ENCODE measurements at places on chromosomes 6 and 20.

DNA sequence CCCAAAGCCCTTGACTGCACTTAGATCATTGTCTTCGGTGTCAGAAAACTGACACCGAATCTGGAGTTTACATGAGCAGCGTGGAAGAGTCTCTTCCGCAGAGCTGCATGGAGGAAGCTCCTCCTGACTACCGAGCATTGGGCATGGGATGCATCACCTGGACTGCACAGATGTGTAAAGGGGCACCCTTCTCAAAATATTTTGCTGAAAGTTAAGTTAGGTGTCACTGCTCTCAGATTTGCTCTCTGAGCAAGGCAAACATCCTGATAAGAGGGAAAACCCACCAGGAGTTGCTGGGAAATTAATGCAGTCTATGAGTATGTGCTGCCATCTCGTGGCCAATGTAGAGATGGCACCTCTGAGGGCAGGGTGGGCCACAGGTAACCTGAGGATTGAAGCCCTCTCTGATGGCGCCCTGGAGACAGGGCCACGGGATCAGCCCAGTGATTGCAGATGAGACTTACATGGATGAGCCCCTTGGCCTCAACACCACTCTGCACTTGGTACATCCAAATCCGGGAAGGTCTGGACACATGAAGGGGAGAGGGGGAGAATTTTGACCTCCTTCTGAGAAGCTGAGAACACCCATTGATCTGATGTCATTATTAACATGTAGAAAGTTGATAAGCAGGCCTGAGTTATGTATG lies 129.9 kb downstream of the LPA start:
- DNase-seq, result peak; percentile 36

DNA sequence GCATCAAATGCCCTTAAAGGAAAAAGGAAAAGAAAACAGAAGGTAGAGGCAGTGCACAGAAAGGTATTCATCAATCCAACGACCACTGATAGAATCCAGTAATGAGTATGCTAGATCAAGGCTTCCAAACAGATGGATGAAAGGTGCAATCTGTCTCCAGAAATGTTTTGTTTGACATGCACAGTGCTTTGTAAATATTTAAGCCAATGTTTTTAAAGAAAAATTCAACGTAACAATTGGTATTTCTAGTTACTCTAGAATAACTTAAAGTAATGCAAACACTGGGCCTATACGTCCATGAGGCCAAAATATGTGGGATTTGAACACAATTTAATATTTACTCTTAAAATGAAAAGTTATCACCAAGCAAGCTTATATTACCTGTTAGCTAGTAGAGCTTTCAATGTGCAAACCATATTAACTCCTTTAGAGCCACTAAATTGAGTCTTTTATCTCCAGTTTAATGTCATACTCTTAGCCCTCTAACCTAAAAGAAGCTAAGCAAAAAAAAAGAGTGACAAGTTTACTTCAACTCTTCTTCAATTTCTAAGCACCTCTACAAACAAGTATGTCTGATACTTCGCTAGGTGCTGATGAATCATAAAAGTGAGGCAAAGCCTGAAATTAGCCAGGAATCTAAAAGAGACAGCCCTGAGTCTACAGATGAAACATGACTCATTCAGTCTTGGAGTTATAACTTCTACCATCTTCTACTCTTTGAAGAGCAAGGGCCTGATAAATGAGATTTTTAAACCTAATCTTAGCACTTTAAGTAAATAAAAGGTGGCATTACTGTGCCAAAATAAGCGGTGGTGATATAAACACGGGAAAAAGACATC lies 169.8 kb downstream of the PTPRK start:
- no peak for DNase-seq

- DNase-seq, result no peak
Measured at GRCh38 chr20:48957533-48957932, 36.0 kb downstream of the ARFGEF2 start.

- no peak for DNase-seq
Measured at GRCh38 chr20:49572857-49573256, 4.9 kb upstream of the PTGIS start.

GRCh38 chr20:17613328-17614175 lies 43.7 kb downstream of the DSTN start:
- no peak for DNase-seq

- DNase-seq, result no peak
Measured at GRCh38 chr6:49506569-49507111, 6.9 kb downstream of the GLYATL3 start.

DNA sequence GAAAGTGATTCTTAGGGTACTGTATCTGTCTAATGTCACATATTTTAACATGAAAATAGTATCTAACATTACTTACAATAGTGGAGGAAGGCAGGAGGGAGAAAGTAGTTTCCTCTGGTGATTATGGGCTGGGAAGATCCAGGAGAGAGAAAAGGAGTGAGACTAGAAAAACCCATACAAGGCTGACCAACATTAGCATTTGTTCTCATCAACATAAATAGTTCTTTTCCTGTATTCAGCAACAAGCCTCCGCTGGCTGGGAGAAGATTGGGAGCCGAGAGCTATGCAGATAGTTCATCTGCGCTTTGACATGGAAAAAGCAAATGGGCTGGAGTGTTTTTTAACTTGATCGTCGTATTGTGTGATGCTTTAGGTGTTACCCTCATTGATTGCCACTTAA lies 239.4 kb downstream of the PHACTR1 start:
- no peak for DNase-seq

- no peak for DNase-seq
Measured at GRCh38 chr6:84411060-84411629, 183.7 kb upstream of the CEP162 start.

GRCh38 chr6:30725713-30726505 lies 5.8 kb downstream of the TUBB start:
- no peak for DNase-seq

GRCh38 chr20:39911497-39911896 lies 777.5 kb downstream of the MAFB start:
- no peak for DNase-seq

- DNase-seq, result no peak
Measured at GRCh38 chr6:52261229-52261628, 16.9 kb upstream of the IL17F start.

Data from activated naive CD4-positive, alpha-beta T cell (primary cell).